Astrocyte of the spinal cord (primary cell): ENCODE measurements at places on chromosomes 12 and 14.

GRCh38 chr12:14400599-14400998 lies 35.1 kb downstream of the ATF7IP start:
- no peak for DNase-seq

DNA sequence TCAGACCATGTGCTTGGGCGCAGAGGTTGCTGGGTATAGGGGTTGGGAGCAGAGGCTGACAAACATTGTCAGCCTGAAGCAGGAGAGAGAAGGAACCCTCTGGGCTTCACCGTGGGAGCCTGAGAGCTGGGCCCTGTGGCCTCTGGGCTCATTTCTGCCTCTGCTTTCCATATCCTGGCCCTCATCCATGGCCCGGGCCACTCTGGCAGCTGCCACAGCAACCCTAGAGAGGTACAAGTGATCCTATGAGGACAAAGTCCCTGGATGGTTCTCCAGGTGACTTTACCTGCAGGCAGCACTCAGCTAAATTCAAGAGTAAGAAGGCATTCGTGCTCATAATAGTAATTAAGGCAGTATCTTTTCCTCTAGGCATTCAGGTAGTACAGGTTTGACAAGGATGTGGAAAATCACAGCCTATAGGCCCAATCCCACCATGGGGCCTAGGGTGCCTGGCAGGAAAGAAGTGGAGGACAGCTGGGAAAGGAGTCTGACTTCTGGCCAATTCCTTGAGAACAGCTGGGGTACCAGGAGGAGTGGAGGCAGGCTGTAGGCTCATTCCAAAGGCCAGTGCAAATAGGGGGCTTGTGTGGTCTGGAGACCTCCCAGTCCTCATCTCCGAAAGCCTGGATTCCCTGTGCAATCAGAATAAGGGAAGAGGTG lies 3.6 kb upstream of the TTC7B start:
- DNase-seq, result no peak

DNA sequence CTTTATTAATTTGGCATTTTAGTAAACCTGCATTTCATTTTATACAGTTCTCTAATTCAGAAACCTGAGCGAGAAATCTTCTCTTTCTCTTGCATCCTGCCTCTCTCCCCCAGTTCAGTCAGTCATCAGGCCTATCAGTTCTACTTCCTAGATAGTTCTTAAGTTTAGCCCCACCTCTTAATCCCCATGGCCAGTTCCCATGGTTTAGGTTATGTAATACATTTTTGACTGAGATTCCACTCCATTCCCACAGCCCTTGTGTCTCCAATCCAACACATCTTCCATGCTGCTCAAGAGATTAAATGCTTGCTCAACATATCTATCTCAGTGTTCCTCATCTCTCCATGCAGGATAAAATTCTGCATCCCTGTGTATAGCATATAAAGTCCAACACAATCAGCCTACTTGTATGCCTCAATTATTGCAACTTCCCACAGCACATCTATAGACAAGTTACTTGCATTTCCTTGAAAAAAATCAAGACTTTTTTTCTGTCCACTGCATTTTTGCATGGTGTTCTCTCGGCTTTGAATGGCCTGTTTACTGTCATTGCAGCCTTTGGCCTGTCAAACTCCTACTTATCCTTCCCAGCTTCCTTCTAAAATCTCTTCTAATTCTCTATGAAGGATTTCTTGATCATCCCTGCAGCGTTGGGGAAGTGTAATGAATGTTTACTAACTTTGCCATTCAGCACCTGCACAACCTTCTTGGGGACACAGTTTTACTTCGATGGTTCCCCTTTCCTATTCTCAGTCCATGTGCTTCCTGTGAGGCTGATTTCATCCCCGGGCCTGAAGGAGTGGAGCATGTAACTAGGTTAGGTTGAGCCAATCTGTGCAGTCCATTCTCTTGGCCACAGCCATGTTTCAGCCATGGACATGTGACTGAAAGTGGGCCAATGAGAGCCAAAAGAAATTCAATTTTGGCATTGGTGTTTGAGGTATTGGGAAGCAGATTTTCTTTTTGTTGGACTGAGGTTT lies 80.8 kb downstream of the DACT1 start:
- DNase-seq, result no peak

- no peak for DNase-seq
Measured at GRCh38 chr14:51784466-51784865, 75.9 kb upstream of the GNG2 start.

DNA sequence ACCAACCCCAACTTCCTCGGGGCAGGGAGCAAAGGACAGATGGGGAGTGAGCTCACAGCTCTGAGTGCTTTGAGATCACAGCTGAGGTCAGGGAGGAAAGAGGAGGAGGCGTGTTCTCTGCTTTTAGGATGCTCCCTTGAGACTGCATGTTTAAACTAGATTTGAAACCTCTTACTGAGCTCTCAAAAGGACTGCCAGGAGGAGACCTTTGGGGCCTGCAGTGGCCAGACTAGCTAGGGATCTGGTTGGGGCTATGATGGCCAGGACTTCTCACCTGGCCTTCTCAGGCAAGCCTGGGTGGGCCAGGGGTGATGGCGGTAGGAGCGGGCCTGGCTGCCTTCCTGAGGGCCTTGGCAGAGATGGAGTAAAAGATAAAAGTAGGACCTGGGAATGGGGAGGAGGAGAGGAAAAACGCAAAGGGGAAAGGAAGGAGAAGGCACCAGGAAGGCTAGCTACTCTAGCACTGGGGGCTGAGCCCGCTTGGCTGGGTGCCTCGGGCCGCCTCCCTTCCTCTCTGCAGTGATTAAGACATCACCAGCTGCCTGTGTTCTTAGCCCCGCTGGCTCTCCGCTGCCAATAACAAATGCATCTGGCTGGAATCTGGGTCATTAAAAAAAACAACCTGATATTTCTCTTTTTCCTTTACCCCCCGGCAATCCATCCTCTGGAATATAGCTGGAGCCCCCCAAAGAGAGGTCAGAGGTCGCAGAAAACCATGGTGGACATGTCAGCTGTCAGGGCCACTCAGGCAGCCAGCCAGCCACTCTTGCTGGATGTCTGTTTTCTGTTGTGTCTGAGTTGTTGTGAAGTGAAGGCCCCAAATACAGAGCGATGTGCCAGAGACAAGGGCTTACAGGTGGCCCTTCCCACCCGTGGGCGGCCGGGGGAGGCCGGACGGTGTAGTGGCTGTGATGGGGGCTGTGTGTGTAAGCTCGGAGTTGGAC lies 141.3 kb downstream of the TSPAN9 start:
- peak; percentile 77 for DNase-seq

DNA sequence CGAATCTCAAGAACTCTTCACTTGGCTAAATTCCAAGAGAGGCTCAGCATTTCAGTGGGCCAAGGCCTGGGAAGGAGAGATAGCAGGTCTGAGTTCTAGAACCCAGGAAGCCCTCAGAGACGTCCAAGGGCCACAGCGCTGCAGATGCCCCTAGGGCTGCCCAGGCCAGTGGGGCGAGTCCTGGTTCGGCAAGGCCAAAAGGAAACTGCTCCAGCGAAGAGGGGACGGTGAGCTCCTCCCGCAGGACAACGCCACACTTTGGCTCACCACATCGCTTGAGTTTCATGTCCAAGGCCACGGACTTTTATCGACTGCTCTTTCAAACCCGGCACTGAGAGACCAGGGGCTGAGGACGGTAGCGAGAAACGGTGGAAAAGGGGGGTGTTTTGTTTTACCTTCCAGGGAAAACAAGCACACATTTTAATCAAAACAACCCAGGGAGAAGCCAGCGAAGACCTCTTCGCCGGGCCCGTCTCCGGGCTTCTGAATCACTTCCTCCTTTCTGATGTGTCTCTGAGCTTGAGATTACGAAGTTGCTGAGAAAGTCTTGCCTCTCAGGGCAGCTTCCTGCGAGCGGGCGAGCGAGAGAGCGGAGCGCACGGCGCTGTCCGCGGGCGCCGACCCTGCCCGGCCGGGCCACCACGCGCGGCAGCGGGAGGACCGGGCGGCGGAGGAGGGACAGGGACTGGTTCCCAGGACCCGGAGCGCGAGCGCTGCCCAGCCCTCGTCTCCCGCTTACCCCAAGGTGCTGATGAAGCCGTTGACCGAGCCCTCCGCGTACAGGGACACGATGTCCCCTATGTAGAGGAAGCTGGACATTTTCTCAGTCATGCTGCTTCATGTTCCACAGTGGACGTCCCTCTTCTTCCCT lies 808 bp downstream of the ITPR2 start:
- peak; percentile 75 for DNase-seq
